Hepatocyte (in vitro differentiated cells): ENCODE measurements at places on chromosomes 11 and 22.

DNA sequence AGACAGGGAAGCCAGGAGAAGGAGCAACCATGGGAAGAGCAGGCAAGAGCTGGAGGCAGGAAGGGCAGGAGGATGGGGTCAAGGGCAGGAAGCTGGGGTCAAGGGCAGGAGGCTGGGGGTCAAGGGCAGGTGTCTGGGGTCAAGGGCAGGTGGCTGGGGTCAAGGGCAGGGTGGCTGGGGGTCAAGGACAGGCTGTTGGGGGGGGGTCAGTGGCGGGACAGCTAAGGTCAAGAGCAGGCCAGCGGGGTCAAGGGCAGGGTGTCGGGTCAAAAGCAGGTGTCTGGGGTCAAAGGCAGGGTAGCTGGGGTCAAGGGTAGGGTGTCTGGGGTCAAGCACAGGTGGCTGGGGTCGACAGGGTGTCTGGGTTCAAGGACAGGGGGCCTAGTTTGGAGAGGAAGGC is 24.2 kb downstream of the CPT1A start:
- no peak for DNase-seq

DNA sequence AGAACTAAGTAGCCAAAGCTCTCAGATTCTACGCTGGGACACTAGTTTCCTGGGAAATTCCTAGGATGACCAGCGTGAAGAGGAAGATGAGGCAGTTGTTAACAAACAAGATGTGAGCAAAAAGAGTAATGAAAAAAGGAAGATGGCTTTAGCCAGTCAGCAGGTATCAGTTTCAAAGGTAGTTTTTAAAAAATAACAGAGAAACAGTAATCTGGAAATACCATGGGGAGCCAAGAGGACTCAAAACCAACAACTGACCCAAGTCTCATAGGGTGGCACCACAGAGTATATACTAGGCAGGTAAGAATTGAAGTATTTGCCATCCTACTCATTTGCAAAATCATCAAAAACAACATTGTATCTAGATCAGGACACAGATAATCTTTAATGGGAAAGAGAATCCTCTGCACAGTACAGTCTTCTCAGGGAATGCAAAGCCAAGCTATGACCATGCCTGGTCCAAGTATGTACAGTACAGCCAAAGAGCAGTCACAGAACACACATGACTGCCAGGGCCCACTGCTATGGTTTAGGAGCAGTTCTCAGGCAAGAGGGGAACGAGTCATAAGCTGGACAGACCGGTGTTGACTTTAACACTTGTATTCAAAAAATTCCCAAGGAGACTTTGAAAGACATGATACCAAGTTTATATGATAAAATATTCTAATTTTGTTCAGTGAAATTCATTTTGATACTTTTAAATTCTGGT is 20.6 kb downstream of the MSANTD4 start:
- no peak for DNase-seq

- no peak for DNase-seq
These were observed 44.2 kb upstream of the SMTN start for GRCh38 chr22:31036671-31037550.

DNA sequence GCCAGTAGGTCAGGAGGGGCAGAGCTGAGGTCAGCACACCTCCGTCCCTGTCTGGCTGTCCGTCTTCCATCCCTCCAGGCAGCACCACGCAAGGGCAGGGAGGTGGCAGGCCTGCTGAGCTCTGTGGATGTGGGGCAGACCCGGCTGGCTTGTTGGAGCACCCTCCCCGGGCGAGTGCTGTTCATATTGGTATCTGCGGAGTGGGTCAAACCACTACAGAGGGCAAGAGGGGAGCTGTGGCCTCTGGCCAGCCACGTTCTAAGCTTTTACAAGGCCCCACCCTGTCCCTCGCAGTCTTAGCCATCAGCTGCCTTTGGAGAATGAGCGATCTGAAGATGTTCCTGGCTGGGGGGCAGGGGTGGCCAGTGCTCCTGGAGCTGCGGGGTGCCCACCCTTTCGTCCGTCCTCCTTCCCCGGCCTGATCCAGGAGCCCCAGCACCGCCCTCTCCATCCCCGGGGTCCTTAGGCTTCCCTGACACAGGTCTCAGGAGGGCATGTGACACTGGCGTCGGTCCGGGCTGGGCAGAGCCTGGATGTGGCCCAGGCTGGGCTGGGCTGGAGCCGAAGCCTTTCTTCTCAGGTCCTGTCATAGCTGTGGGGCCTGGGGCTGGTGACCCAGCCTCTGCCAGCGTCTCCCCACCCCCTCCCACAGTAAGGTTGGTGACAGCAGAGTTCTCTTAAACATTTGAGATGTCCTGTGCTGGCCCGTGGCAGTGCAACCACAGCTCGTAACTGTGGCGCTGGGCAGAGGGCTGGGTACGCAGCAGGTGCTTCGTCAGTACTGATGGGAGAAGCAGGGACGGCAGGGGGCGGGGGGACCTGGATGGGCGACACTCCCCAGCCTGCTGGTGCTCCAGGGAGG is 31.7 kb upstream of the GRAMD4 start:
- DNase-seq: peak; percentile 4

- DNase-seq: no peak
These were observed 38.4 kb upstream of the CRYBB3 start for GRCh38 chr22:25161017-25161915.

- peak; percentile 56 for DNase-seq
These were observed 607 bp upstream of the ZNF70 start for GRCh38 chr22:23751441-23751996.

DNA sequence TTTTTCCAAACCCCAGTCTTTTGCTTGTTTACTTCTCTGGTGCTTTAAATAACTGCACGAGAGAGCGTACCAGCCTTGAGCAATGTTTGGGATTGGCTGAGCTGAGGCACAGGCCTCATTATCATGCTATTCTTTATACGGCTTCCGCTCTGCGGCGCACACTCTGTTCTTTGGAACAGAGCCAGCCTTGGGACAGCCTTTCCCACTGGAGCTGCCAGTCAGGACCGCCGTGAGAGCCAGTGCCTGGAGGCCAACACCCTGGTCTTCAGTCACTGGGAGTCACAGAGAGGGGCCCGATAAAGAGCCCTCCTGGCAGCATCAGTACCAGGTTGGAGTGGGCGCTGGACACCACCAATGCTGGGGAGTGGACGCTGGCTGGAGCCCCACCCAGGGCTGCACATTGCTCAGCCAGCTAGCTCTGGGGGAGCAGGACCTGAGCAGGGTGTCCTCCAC is 125.6 kb downstream of the BCR start:
- peak; percentile 69 for DNase-seq

- no peak for DNase-seq
These were observed 428.5 kb downstream of the SOX6 start for GRCh38 chr11:15927864-15928217.

DNA sequence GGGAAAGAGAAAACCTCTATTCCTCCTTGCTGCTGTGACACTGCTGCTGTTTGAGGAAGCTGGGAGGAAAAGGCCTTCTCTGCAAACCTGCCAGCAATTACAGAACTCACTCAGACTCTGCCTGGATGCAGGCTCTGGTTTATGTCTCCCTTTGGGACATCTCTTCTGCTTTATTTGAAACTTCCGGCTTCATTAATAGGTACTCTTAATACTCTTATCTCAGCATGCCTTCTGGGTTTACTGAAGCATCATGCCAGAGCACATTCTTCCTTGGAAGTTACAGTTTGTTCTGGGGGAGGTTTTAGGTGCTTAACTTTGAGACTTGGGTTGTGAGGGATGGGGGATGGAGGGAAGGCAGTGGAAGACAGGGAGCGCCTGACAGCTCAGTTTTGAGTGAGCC is 79.9 kb downstream of the NAV2 start:
- DNase-seq: peak; percentile 71

- no peak for DNase-seq
These were observed 55.1 kb upstream of the PDGFD start for GRCh38 chr11:104219096-104219495.

- no peak for DNase-seq
These were observed 1421.9 kb downstream of the BRD1 start for GRCh38 chr22:48405741-48406140.

DNA sequence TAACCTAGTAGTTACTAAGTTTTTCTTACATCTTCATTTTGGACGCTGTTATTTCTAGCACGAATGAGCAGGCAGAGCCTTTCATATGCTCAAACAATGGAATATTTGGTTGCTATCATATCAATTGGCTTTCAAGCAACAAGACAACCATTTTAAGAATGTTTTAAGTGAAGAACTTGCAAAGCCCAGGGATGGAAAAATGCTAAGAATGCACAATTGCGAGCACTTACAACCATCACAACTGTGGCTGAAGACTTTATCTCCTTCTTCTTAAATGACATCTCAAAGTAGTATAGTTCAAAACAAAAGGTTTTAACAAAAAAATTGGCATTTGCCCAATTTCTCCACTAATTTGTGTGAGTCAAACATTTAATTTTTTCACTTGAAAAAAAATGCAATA is 8.3 kb upstream of the MMP1 start:
- no peak for DNase-seq

- DNase-seq: no peak
These were observed 29.7 kb upstream of the SORL1-AS1 start for GRCh38 chr11:121482231-121483129.

DNA sequence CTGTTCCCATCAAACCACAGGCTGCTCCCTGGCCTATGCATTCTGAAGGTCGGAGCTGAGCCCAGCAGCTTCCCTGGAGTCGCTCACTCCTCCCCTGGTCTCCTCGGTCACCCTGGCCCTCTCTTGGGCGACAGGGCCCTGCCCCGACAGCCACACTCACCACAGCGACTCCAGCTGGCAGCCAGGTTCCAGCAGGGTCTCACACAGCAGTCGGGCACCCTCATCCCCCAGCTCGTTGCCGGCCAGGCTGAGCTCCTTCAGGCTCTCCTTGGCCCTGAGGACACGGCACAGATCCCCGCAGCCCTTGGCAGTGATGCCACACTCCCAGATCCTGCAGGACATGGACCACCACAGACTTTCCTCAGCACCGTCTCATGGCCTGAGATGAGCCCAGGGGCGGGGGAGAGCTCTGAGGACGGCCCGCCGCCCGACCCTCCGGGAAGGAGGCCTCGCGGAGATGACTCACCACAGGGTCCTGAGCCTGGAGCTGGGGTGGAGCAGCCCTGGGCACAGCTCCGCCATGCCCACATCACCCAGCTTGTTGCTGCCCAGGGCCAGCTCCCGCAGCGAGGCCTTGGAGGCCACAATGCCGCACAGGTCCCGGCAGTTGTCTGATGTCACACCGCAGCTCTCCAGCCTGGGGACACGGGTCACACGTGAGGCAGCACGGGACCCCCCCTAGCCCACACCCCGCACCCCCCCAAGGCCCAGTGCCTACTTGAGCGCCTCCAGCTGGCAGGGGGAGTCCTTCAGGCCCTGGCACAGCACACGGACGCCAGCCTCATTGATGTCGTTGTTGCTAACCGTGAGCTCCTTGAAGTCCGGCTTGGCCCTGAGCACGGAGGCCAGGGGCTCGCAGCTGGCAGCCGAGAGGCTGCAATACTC is 8.5 kb downstream of the RNH1 start:
- no peak for DNase-seq

DNA sequence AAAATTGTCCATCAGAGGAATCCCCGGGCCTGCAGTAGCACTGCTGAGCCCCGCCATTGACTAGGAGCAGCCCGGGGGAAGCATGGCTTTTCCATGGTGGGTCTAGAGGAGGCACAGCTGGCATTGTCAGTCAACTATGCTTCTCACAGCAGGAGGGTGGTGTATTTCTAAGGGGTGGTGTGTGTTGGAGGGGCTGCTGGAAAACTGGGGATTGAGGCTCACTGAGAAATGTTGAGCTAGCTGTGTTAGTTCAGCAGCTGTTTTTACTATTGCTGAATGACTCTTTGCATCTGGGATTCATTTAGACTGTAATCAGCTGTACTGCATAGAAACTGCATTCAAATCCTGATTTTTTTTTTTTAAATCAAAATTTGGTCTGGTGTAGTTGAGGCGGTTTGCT is 5.6 kb downstream of the DDX10 start:
- no peak for DNase-seq

DNA sequence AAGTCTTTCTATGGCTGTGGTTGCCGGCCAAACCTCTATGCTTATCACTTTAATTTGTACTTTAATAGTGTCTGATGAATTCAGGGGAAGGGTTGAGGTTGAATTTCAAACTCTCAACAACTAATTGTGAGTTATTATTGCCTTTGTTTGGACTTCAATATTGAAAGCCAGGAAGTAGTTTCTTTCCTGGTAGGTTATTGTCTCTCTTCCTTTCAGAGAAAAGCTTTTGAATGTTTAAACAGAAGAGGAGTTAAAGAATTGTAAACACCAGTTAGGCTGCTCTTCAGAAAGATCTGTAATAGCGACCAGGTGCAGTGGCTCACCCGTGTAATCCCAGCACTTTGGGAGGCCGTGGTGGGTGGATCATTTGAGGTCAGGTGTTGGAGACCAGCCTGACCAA is 22.2 kb downstream of the NNMT start:
- DNase-seq: no peak
